ENCODE measurements at places on chromosomes 5 and 9.

DNA sequence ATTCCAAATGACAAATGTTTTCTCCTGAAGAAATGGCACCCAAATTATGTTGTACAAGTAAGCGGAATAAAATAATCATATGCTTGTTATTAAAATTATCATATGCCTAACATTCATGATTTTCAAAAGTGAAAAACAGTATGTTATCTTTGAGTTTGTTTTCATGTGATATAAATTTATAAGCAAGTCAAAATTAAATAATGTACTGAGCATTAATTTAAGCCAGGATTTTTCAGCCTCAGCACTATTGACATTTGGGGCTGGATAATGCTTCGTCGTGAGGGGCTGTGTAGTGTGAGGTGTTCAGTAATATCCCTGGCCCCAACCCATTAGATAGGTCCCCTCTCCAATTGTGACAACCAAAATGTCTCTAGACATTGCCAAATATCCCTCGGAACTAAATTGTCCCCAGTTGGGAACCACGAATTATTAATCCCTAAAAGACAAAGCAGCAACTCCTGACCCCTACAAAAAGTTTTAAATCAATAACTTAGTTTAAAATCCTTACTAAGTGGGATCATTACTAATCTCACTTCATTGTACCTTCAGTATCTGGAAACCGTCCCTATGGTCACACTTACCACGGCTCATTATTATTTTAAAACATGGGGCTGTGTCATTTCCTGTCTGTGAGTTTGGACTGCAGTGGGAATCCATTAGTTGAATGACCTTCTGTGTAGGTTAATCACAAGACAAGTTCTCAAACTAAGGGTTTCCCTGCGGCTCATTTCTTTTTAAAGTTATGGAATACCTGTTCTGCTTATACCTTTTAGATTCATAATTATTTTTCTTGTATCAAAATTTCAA lies 1.3 kb upstream of the NNT start:
- no peak for DNase-seq

DNA sequence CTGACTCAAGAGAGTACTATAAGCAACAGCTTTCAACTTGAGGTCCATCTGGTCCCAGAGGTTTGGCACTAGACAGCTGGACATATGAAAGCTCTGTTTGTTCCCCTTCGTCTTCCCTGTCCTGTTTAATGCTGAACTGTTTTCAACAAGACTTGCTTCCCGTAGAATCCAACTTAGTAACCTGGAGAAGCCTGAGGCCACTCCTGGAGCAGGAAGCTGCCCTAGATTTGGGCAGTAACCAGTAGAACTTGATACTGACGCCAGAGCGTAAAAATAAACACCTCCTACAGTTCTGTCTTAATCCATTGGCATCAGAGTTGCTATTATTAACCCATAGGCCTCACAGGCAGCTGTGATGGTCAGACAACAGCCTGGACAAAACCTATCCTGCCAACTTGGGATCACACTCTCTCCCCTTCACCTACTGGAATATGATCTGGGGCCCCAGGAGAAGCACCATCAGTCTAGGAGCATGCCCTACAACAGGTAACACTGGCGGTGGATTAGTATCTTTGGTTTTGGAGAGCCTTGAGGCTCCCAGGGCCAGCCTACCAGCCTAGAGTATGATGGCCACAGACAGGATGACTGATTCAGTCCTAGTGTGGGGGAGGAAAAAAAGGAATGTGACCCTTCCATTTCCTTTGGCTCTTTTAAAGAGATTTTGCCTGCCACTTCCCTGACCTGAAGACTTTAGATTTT lies 29.2 kb downstream of the RUSC2 start:
- no peak for DNase-seq

GRCh38 chr5:108925073-108925472 lies 177.4 kb downstream of the FER start:
- no peak for DNase-seq

DNA sequence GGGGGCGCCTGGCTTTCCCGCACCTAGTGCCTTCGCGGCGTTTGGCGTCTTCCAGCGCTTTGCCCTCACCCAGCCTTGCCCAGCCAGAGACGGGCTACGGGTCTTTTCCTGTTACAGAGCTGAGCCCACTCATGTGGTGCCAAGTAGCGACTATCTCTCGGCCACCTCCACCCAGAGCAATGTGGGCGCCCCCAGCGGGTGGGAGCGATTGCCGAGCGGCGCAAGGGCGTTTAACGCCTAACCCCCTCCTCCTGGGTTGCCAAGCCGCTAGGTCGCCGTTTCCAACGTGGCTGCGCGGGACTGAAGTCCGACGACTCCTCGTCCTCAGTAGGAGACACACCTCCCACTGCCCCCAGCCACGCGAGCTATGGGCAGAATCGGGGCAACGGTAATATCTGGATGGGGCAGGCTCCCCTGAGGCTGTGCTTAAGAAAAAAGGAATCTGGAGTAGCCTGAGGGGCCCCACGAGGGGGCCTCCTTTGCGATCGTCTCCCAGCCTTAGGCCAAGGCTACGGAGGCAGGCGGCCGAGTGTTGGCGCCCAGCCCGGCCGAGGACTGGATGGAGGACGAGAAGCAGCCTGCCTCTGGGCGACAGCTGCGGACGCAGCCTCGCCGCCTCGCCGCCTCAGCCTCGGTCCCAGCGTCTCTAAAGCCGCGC lies 5.8 kb downstream of the TLX3 start:
- DNase-seq: no peak

- no peak for DNase-seq
These were observed 218.7 kb upstream of the EFNA5 start for GRCh38 chr5:107889387-107889786.

DNA sequence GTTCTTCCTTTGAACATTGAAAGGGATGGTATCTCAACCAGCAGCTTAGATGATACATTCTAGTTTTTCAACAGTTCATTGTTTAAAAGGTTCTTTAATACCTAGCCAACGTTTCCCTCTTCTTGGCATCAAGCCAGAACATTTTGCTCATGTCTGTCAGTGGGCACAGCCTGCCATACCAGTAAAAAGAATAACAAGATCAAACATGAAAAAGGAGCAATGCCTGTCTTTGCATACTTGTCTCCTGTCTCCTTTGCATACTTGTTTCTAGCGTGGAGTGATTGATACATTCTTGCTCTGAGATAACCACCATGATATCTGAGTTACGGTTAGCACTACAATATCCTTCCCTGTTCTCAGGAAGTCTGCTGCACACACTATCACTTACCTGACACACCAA lies 248.6 kb upstream of the DAPK1 start:
- no peak for DNase-seq

DNA sequence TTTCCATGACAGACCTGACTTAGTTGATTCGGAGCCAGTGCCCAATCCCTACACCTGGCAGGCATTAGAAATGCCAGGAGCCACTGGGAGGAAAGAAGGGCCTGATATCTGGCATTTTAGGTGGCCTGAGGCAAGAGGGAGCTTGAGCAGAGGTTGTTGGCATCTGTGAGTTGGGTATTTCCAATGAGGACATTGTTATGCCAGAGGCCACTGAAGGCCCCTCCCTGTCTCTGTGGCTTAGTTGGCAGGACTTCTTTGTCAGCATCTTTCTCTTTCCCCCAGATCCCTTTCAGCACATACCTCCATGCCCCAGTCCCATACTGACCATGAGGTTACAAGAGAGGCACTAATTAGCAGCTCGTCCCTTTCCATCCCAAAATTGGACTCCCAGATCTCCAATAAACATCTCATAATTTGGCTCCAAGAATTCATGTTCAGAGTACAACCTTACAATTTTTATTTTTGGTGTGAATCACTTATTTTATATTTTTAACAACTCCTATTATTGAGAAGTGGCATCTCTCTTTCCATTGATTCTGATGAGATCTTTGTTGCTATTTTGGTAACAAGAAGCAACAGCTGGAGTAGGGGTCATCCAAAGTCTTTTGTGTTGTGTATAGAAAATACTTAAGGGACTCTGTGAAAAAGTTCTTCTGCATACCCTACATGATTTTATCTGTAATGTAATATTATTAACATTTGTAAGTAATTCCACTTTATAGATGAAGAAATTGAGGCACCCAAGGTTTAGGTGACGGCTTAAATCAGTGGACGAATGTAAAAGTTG lies 68.6 kb upstream of the MAP3K1 start:
- no peak for DNase-seq

DNA sequence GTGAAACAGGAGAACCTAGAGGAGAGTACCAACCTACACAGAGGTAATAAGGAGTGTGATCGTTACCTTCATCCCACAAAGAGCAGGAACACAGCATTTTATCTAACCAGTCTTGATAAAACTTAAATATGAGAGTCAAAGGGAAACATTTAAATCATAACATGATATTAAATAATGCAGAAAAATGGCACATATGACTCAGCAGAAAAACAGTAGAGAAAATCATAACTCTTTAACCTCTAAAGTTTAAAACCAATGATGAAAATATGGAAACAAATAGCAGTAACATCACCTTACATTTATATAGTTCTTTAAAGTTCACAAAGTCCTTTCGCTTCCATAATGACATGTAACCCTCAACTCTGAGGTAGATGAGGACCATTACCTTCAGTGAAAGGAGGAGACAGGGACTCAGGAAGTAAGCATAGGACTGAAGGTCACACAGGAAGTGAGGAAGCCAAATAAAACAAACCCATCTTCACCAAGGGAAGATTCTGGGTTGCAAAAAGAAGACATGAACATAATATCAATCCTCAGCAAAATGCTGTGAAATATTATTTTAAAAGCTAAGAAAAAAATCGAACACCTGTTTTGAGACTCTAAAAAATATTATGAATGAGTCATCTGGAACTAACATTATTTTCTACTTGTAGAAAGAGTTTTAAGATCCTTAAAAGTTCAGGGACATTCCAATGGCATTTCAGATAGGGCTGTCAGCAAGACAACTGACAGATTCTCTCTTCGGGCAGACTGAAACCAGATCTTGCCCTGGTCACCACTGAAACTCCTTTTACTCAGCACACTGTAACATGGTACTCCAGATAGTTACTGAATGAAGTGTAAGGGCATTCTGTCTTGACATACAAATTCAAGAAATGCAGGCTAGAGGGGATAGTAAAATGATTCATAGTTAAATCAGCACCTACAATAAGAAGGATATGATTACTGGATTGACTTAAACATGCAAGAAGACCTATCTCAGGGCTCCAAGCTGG lies 148.5 kb downstream of the EPB41L4A start:
- no peak for DNase-seq

DNA sequence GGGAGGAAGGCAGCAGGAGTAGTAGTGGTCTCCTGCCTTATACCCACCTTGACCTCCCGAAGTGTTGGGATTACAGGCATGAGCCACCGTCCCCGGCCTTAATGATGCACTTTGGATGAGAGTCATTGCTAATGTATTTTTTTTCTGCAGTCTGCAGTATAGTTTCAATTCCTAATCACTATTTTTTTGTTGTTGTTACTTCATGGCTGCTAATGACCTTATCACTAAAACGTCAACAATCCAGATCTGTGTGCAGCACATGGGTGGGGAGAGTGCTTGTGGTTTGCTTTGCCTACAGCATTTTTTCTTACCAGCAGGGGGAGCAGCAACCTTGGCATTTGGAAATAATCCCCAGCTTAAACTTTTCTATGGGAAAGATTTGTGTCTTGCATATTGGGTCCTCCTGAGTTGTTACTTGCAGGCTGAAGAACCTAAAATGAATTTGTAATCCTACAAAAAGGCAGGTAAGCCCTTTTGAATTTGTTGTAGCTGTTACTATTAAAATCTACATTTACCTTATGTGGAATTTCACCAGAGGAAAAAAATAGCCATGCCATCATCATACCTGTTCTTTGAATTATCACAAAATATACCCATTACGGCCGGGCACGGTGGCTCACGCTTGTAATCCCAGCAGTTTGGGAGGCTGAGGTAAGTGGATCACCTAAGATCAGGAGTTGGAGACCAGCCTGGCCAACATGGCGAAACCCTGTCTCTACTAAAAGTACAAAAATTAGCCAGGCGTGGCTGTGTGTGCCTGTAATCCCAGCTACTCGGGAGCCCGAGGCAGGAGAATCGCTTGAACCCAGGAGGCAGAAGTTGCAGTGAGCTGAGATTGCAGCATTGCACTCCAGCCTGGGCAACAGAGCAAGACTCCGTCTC lies 6.3 kb upstream of the MED7 start:
- DNase-seq: peak; percentile 78

GRCh38 chr5:135208903-135209721 lies 175.1 kb upstream of the PITX1 start:
- DNase-seq: no peak

DNA sequence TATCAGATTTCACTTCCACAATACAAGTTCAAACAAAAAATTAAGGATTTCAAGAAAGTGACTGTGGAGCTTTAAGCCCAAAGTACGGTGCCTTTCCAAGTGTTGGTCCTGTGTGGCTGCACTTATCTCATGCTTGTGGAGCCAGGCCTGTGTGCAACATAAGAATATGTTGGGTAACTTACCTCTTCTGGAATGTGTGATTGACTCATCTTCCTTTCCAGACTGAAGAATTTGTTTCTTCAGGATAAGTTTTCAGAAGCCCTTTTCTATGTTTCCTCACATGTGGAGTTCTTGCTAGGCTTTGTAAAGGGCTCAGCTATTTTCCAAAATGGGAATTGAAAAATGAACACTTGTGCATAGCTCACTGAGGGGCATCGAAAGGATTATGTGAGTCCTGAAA lies 485.1 kb upstream of the PAPPA start:
- DNase-seq: no peak

GRCh38 chr5:172079876-172080275 lies 73.4 kb upstream of the FBXW11 start:
- no peak for DNase-seq

DNA sequence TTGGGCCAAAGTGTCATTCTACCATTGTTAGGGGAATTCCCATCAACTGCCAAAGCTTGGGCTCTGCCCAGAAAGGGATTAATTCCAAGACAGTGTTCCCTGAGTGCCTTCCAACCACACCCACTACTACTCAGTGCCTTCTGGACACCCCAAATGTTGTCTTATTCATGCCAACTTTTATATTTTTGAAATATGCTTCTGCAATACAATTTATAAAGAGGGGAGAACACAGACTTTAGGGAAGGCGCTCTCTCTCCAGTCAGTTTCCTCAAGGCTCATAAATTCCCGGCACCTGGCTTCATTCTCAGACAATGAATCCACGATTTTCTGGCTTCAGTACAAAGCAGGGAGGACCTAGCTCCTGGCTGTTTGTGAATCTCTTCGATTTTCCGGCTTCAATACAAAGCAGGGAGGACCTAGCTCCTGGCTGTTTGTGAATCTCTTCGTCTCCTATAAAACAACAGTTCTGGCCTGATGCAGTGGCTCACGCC lies 120.1 kb upstream of the MYO10 start:
- no peak for DNase-seq

DNA sequence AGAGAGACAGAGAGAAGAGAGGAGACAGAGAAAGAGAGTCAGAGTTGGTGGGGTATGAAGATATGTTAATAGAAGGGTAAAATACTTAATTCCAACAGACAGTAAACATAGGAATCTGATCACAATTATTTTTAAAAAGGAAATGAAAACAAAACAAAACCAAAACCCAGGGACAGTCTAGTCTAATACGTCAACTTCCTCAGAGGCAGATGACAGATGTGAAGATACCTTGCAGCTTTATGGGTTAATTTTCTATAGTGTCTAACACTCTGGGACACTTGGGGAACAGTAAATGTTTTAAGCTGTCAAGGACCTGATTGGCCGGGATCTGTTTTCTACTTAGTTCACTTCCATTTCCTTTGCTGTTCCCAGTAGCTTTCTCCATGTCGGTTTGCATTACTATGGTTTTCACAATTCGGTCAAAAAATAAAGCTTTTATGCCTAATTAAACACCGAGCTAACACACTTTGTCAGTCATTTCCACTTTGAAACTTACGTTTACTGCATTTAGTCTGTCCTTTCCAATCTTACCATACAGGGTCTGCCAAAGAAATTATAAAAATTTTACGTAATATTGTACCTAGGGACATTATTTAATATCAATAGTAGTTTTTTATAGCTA lies 216.5 kb downstream of the MCTP1 start:
- DNase-seq: no peak

GRCh38 chr9:121059513-121059912 lies 9.4 kb upstream of the C5 start:
- no peak for DNase-seq

Measured in stimulated activated CD8-positive, alpha-beta memory T cell treated with anti-CD3 and anti-CD28 coated beads, Interleukin-7, amount 100 ng/mL, for 4 hours (primary cell).